Left kidney (tissue), 8 donors: ENCODE measurements at places on chromosomes 13 and 19. TPM values are rescaled to one million over a fixed set of nuclear protein-coding genes. Genes with fewer than 3 reads are reported as not detected.
A peak's percentile ranks its signal among the peaks of the same experiment; 100 is the strongest.

The RXFP2 gene
- 1.3 TPM for polyA plus RNA-seq

The MICOS13 gene
- polyA plus RNA-seq, result 28.9 TPM

The ZNF426 gene
- 27.2 TPM for polyA plus RNA-seq

The ZNF534 gene
- 1.2 TPM for polyA plus RNA-seq

DNA sequence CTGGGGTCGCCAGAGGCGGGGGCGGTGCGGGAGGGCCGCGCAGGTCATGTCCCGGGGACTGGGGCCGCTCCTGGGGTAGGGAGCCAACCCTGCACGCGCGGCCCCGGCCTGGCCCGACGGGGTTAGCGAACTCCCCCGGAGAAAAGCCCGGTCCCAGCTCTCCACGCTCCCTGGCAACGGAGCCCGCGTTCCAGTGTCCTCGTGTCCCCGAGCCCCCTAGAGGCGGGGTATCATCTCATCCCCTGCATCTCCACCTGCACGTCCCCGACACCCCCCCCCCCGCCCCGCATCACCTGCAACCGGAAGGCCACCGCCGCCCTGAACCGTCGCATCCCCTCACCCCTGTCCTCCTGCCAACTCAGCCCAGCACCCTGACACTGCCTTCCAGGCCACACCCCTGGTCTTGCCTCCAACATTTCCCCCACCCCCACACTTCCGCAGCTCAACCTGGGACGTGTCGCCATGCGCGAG is 2.7 kb downstream of the WDR88 start:
- no peak for DNase-seq

GRCh38 chr13:95056266-95056665 is 245.0 kb downstream of the ABCC4 start:
- no peak for DNase-seq

DNA sequence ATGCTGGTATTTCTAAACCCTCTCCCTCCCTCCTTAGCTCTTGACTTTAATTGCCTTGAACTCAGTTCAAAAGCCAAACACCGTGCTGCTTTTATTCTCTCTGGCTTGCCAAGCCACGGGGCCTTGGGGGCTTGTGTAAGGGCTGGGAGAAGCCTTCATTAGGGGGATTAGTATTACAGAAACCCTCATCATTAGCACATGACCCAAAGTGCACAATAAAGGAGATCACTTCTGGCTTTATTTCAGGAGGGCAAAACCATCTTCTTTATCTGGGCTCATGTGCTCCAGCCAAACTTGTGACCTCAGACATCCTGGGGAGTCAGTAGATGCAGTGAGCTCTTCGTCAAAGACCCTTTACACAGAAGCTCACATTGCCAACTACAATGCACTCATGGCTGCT is at the start of gene DCT:
DCT (minus strand) TSS at position 67 of the 400 bp plus-strand sequence. CDS start 427 bp downstream, outside the sequence.
- no peak for DNase-seq

DNA sequence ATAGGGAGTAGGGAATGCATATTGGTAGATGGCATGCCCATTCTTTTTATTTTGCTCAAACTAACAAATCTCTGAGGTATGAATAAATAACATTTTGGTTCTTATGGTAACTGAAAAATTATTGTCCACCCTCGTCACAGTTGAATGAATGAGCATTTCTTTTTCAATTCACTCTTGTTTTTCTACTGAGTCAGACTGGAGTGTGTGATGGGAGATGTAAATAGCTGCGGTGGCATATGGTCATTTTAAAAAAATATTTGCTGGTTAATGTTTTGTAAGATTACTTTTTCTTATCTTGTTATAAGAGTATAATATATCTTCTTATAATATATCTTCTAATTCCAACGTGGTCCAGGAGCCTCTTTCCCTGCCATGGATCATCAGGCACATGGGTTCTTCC is 586.5 kb downstream of the SLITRK5 start:
- no peak for DNase-seq

DNA sequence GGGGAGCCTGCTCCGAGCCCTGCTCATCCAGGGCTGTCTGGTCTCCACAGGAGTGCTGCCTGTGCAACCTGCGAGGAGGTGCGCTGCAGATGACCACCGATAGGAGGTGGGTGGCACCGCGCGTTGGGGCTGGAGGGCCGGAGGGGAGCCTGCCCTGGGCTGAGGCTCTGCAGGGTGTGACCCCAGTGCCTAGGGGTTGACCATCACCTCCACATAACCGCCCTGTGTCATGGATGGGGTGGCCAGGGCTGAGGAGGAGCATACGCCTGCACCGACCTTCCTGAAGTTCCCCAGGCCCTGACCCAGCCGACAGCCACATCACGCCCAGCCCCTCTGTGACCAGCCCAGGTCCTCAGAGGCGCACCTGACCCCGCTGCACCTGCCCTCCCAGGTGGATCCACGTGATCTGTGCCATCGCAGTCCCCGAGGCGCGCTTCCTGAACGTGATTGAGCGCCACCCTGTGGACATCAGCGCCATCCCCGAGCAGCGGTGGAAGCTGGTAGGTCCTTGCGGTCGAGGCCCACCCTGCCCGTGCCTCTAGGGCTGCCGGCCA is 168.7 kb downstream of the KDM4B start:
- DNase-seq, result no peak

DNA sequence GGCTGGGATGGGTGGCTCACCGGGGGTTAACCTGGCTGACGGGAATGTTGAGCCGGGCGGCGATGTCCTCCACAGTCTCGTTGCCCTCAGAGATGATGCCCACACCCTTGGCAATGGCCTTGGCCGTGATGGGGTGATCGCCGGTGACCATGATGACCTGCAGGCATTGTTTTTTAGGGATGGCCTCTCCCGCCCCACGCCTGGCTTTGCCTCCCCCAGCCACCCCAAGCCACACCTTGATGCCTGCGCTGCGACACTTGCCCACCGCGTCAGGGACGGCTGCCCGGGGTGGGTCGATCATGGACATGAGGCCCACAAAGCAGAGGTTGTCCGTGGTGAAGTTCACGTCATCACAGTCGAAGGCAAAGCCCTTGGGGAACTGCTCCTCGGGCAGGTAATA is 16.1 kb downstream of the ATP1A3 start:
- DNase-seq, result no peak

GRCh38 chr13:91185294-91185863 is 162.1 kb upstream of the MIR17HG start:
- DNase-seq, result peak; percentile 38

DNA sequence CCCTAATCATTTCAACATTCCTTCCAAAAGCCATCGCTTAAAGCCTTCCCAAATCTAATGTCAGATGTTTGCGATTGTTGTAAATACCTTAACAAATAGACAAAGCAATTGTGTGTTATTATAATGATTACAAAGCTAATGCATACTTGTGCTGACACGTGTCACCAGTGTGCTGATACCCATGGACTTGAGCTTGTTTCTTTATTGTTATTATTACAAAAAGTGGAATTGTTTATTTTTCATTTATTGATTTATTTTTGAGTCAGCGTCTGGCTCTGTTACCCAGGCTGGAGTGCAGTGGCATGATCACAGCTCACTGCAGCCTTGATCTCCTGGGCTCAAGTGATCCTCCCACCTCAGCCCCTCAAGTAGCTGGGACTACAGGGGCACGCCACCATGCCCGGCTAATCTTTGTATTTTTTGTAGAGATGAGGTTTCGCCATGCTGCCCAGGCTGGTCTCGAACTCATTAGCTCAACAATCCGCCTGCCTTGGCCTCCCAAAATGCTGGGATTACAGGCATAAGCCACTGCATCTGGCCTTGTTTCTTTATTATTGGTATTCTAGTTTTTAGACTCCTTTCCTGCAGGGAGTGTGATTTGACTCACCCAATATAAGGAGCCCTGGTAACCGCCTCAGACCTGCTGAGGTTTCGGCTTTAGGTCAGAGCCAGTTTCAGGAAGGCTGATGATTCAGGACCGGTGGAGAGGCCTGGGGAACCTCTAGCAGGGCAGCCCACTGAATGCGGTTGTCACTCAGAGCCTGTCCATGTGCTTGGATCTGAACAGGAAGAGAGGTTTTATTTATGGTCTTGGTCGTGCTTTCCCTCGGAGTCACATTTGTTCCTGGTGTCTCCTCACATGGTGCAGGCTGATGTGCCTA is 2.1 kb upstream of the FBXO17 start:
- DNase-seq, result no peak
